ENCODE measurements at places on chromosomes 7 and 10.
A peak's percentile ranks its signal among the peaks of the same experiment; 100 is the strongest.

DNA sequence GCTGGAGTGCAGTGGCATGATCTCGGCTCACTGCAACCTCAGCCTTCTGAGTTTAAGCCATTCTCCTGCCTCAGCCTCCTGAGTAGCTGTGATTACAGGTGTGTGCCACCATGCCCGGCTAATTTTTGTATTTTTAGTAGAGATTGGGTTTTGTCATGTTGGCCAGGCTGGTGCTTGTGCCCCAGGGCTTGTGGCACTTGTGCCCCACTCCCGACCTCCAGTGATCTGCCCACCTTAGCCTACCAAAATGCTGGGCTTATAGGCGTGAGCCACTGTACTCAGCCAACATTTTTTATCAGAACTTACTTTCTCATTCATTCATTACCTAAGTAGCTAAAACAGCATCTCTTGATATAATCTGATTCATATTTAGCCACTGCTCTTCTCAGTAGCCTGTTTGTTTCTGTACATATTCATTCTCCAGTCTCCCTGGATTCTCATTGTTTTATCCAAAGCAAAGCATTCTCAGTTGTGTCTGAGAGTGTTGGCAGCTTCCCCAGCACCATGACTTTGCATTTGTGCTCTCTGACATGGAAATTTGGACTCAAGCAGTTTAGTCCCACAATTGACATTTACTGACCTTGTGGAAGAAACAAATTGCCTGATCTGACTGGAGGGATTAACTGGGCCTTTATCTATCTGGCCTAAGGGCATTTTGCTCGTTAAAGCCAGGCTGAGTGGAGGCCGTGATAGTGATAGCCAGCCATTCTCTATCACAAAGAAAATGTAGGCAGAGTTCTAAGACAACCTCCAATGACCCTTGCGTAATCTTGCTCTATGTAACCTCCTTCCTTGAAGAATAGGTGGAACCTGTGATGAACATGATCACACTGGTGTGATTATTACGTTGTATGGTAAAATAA is 44.9 kb downstream of the AKR1B15 start:
- no peak for DNase-seq

DNA sequence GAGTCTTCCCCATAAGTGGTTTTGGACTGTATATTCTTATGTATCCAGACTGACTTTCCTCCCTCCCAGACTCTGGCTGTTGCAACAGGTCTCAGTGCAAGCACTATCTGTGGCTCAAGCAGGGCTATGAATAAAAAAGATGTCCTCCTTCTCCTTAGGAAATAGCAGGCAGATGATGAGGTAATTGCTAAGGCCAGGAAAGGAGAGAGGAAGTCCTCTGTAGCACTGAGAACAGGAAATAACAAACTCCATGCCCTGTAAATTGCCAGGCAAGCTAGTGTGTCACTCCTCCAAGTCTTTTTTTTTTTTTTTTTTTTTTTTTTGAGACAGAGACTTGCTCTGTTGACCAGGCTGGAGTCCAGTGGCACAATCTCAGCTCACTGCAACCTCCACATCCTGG is 900.1 kb downstream of the TYW1 start:
- no peak for DNase-seq

- DNase-seq: no peak
These were observed 120.9 kb downstream of the ICA1 start for GRCh38 chr7:8141070-8141469.

DNA sequence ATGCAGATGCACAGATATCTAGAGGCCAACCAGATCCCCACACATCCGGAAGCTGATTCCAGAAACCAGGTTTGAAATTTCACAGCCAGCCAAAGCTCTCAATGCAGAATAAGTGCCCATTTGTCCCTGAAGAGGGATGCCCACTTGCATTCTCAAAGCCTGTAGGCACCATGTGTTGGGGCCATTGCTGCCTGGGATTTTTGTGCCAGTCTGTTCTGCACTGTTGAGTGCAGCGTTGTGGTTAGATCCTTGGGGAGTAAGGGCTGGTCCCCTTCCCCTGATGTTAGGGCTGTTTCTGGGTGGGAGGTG is 62.4 kb downstream of the EEPD1 start:
- DNase-seq: no peak

- DNase-seq: no peak
These were observed 1.5 kb downstream of the SLC25A13 start for GRCh38 chr7:96320442-96320841.

GRCh38 chr7:123993996-123994395 is 38.9 kb downstream of the TMEM229A start:
- no peak for DNase-seq

DNA sequence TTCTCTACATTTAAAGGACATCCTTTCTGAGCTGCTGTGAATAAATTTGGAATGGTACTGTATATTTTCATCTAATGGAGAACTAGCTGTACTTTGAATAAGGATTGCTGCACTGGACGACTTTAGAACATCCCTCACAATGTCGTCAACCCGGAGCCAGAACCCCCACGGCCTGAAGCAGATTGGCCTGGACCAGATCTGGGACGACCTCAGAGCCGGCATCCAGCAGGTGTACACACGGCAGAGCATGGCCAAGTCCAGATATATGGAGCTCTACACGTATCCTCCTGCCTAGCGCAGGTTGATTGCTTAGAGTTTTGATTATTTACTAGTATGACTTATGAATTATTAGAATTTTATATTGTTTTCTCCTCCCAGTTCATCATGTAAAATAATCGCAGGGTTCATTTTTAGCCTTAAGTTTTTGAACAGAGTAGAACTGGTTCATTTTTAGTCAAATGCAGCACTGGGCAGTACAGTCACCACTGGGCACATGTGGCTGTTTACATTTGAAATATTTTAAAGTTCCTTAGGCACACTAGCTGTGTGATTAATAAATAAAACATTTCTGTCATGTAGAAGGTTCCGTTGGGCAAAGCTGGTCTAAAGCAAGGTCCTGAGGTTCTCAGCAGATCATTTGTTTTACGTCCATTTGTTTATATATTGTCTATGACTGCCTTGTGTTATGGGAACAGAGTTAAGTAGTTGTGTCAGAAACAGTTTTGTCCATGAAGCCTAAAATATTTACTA is 31.5 kb downstream of the CUL1 start:
- DNase-seq: no peak

DNA sequence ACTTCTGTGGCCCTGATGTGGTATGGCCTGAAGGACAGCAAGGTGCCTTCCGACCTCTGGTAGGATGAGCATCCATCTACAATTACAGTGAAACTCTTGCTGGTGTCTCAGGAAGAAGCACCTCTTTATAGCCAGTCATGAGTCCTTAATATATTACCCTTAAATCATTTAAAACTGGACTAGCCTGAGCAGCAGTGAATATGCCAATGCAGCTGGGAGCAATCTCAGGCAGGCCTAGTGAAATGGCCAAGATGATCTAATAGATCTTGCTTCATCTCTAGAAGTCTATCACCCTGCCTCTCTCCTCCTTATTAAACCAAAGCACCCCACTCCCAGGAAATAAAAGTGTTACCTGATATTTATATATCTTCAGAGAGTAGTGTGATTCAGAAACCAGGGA is 66.7 kb upstream of the SORCS3 start:
- DNase-seq: no peak

DNA sequence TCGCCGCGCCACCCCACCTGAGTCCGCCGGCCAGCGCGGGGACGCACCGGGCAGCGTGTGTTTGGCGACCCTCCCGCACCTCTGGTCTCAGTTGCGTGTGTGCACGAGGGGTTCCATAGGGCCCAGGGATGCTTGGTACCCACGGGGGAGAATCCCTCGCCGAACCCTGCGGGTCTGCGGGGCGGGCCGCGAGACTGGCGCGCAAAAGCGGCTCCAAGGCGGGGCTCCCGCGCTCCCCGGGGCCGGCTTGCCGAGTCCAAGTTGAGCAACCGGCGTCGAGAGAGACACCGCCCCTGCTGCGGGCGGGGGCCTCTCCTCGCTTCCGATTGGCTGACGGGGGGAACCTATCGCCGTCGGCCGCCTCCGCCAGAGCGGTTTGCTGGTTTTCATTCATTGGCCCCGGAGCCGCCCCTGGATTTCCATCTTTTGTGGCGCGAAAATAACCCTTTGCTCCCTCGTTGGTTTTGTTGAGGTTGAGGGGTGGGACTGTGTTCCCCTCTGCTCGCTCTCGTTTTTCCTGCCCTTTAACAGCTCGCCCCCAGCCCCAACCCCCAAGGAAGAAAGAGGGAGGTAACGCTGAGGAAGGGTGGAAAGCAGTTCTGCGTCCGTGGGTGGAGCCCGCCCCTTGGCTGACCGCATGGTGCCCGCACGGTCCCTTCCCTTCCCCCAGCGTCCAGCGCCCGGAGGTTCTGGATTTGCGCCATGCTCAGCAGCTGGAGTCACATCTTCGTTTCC is 4.0 kb upstream of the IGF2BP3 start:
- peak; percentile 96 for DNase-seq

GRCh38 chr10:49257154-49257553 is 41.8 kb upstream of the C10orf71 start:
- no peak for DNase-seq

DNA sequence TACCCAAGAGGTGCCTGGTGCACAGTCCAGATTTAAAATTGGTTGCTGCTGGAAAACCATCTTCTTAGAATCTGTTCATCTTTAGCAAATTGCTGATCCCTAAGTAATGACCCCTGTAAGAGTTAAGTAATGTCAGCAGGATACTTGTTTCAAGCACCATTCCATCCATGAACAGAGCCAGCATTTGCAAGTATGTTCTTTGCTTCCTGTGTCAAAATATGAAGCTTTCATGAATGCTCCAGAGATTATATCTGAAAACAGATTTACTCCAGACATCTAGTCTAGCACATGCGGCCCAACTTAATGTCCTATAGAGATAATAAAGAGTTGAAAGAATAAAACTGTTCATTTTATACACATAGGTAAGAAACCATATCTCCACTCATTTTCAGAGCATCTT is 98.7 kb upstream of the ZNF438 start:
- DNase-seq: no peak

GRCh38 chr10:46299536-46300369 is 13.0 kb downstream of the ANTXRL start:
- no peak for DNase-seq

DNA sequence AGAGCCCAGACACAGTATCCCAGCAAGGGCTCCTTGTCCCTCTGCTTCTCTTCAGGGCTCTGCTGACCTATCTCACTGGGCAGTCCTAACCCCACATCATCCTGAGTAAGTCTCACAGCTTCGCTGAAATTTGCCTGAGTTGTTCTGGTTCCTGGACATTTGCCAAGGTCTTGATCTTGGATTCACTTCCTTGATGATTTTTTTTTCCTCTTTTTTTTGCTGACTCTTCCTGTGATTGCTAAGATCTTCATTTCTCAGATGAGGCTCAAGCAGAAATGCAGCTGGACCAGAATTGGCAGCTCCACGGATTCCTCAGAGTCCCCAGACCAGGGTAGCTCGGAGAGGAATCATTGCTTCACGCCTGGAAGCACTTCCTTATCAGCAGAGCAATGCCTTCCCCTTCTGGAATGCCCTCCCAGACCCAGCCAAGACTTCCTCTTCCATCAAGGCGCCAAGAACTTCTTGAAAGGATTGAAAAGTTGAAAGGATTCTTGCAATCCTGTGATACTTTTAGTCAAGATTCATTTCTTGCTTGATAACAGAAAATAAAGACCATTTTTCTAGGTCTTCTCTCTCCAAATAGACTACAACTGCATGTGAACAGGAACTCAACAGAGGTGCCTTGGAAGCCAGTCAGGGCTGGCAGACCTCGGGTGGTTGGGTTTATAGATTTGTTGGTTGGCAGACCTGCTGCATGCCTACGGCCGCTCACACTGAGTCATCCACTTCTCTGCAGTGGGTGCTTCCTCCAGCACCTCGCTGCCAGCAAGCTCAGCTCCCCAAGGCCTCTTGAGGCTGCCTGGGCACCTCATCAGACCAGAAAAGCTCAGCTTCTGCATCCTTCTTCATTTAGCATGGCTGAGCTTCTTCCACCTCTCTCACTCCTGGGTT is 8.8 kb upstream of the AFAP1L2 start:
- DNase-seq: no peak

DNA sequence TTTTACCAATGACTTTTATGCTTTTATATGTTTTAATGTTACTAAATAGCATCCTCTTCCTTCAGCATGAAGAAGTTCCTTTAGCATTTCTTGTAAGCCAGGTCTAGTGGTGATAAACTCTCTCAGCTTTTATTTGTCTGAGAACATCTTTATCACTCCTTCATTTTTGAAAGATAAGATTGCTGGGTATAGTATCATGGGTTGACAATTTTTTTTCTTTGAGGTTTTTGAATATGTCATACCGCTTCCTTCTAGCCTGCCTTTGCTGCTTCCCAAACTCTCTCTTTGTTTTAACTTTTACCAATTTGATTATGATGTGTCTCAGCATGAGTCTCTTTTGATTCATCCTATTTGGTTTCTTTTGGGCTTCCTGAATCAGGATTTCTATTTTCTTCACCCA is 108.2 kb upstream of the KAT6B start:
- DNase-seq: no peak

DNA sequence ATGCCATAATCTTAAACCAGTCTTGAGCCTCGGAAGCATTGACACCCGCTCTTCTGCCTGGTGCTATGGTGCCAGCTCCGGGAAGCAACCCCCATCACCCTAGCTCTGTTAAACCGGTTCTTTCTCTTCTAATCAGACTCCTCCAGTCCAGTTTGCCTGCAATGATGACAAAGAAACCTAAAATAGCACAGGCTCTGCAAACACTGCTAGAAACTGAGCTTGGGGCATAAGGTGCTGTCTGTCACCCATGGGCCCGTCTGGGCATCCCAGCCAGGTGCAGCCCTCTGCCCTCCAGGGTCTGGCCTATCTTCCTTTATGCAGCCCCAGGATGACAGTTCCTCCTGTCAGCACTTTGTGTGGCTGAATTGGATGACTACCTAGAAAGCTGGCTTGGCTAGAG is 14.2 kb upstream of the CAMK2G start:
- DNase-seq: no peak

GRCh38 chr7:156764016-156764669 is 123.6 kb downstream of the RNF32 start:
- DNase-seq: no peak

All from NCI-H1436 (cell line).